ENCODE measurements at places on chromosomes 11 and 22.

GRCh38 chr11:96875712-96876111, 485.9 kb downstream of the JRKL start:
- no peak for DNase-seq

DNA sequence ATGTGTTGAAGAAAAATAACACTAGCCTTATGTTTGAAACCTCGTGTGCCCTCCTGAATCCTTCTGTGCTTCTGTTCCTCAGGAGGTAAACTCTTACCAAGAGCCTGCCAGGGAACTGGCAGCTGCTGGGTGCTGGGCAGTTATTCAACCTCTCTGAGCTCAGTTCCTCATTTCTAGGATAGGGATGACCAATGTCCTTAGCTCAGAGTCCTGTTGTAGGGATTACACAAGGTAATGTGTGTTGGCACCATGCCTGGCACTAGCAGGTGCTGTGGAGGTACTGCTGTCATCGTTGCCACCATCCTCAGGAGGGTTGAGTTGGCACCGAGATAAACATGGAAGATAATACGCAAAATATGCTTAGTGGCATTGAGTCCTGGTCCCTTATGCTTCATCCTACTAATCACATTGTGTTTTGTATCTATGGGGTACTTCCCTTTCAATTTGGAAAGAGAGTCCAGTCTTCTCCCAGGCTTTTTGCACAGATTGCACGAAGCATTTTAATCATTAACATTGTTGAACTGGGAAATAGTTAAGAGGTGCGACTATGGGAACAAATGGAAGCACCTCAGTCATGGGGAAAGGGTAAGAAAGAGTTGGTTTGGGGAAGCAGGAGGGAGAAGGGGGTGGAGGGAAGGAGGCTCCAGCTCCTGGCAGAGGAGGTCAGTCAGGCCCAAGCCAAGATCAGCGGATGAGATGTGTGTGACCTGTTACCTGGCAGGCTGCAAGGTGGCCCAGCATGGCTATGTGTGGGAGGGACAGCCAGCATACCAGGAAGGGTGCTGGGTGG, 56.7 kb downstream of the CABIN1 start:
- DNase-seq = peak; percentile 15

- DNase-seq = no peak
These were observed 20.1 kb downstream of the RSF1 start for GRCh38 chr11:77800449-77800848.

DNA sequence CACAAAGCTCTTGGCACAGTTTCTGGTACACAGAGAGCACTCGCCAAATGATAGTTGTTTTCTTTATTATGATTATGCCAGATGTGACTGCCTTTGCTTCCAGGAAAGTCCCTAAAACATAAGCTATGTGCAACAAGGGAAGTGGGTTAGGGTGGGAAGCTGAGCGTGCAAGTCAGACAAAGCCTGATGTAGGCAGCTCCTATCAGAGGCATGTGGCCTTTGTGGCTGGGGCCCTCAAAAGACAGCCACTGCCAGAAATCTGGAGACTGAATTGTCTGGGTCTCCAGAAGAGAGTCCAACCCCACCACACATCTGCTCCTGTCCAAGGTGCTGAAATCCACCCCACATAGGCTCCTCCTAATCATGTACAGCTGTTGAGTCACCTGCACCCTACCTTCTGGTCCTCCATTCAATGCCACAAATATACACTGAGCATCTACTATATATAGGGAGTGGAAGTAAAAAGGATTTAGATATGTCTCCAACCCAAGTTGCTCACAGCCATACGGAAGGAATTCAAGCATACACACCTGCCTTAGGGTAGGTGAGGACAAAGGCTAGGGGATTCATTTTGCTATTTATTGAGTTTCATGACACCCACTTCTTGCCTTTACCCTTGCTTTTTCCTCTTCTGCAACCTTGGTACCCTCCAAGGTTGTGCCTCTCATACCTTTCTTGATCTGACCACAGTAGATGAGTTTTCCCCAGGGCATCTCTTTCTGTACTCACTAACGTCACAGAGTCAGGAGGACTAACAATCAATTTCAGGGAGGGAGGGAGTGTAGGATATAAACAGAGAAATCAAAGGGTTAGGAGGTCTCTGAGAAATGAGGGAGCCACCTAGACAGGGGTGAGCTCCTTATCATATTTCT, 12.4 kb downstream of the SEC14L3 start:
- peak; percentile 52 for DNase-seq

DNA sequence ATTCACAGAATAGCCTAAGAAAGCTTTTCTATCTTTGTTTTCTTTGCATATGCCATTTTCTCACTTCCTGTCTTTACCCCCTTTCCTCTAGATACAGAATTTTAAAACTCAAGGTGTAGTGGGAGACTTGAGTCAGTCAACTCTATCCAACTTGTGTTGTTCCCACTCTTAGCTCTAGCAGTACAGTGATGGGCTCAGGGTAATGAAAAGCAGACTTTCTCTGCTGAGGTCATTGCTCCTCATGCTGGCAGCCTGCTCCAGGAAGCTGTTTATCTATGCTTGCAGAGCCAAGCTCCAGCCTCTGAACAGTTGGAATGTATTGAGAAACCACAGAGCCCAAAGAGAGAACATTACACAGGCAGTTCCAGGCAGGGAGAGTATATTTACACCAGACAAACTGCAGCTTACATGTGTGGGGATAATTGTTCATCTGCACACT, 68.1 kb downstream of the CSTPP1 start:
- no peak for DNase-seq

- peak; percentile 44 for DNase-seq
These were observed 2.3 kb upstream of the TYMP start for GRCh38 chr22:50531962-50532674.

DNA sequence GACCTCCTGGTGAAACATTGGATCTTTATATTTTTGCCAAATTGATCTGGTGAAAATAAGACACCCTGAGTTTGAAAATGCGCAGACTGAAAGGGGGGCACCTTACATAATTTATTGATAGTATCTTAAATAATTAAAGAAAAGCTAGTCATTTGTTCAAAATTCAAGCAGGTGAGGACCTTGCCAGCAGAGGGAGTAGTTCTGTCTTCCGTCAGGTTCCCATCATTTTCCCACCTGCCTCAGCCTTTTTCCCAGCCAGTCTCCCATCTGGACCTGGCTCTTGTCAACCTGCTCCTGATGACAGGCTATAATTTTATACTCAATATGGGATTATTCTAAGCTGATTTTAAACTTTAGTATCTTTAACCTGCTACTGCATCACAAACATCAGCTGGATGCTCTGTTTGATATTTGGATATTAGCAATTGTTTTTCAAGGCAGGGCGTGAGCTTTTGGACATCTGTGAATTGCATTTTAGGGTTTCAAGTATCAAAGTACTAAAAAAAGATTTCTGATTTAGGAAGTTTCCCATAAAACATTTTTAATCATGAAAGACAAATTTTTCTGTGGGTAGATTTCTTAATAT, 132.0 kb downstream of the ELP4 start:
- no peak for DNase-seq

- no peak for DNase-seq
These were observed 19.6 kb downstream of the DAGLA start for GRCh38 chr11:61699737-61700160.

- no peak for DNase-seq
These were observed 85.2 kb downstream of the INTS4 start for GRCh38 chr11:77909277-77909676.

DNA sequence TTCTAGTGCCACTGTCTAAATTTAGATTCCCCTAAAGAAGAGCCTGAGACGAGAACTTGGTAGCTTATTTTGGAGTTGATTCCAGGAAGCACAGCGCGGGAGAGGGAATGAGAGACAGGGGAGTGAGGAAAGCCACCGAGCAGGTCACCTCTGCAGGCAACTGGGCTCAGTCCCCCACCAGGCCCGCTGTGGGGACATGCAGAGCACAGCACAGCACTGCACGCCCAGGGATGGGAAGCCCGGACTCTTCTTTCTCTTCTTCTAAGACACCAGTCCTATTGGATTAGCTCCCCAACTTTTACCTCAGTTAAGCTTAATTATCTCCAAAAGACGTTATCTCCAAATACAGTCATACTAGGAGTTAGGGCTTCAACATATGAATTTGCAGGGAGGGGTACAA, 28.7 kb downstream of the RBX1 start:
- DNase-seq = no peak

- DNase-seq = no peak
These were observed 86.4 kb upstream of the PICALM start for GRCh38 chr11:86155200-86155844.

DNA sequence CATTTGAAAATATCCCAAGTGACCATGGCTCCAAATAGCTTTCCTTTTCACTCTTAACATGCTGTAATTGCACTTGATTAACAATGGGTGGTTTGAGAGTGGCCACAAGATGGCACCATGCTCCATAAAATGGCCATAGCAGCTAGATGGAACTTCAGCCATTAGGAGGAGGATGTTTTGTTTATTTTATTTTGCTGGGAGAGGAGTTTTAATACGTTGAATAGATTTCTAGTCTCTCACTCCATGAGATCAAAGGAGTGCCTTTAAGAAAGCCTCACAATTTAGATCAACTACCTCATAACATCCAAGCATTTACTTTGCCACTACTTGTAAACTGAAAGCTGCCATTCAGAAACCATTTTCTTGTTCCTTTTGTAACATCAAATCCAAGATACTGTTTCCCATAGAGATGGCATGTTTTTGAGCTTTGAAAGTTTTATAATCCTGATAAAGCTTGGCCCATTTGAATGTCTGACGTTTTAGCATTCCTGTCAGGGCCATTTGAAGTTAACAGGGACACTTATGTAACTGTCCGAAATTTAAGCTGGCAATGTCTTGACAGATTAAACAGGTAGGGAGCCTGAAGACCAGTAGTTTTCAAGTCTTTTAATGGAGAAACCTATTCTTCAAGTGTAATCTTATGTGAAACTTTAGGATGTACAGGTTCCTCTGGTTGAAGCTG, 4.7 kb downstream of the FEN1 start:
- DNase-seq = peak; percentile 90

DNA sequence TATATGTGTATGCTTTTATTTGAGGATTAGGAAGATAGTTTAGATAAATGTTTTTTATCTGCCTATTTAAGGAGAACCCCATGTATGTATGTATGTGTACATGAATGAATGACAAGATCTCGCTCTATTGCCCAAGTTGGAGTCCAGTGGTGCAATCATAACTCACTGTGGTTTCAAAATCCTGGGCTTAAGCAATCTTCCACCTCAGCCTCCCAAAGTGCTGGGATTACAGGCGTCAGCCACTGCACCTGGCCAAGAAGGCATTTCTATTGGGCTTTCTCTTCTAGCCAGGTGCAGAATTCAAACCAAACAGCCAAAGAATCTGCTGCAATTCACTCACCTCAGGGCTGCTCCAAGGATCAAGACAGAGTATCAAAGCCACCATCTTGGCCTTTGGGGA, 25.5 kb upstream of the DGKZ start:
- DNase-seq = peak; percentile 94

DNA sequence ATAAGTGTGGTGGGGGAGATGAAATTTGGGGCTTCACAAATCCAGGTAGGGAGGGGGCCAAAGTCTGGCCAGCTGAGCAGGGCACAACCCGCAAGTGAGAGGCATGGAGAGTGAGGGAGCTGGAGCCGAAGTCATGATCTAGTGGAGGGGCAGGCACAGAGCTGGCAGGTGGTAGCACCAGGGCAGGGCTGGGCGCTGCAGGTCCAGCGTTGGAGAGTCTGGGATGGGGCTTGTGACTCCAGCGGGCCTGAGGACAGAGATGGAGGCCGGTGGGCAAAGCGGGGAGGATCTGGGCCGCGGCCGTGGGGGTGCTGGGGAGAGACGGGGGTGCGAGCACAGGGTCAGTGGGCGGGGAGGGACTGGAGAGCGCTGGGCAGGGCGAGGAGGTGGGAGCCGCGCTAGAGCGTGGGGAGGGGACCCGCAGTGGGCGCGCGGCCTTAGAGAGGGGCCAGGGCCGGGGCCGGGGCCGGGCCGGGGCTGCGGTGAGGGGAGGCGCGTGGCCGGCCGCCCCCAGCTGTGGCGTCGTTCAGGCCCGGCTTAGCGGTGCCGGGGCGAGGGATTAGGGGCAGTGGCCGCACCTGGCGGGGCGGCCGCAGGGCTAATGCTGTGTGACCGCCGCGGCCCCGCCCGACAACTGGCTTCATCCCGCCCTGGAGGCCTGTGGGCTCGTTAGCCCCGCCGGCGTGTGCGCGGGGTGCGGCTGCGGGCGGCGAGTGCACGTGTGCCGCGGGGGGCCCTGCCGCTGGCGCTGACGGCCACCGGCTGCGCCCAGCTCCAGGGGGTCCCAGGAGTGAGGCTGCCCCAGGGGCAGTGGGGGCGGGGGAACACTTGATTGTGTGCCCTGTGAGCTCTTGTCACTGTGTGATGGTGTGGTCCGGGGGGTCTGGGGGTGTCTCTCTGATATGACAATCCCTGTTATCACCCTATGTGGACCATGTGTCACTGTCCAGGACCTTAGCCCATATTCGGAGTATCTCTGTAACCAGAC, 23.6 kb upstream of the MYOD1 start:
- no peak for DNase-seq

DNA sequence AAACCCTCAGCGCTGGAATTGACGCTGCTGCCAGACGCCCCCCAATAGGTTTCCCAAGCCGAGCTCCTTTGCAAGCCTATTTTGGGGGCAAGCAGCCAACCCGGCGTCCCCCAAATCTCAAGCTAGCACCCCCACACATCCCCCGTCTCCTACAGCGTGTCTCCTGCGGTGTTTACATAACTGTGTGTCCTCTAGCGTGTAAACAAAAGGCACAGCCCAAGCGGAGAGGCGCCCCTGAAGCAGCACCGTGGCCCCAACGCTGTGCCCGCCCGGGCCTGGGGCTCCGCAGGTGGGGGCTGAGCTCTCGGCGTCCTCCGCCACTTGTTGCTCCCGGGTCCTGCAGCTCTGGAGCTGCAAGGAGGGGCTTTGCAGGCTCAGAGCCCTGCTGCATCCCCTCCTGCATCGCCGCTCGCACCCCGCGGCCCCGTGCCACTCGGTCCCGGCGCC, 1.6 kb downstream of the CADM1 start:
- no peak for DNase-seq

- no peak for DNase-seq
These were observed 53.6 kb upstream of the VSTM5 start for GRCh38 chr11:93903989-93904388.

DNA sequence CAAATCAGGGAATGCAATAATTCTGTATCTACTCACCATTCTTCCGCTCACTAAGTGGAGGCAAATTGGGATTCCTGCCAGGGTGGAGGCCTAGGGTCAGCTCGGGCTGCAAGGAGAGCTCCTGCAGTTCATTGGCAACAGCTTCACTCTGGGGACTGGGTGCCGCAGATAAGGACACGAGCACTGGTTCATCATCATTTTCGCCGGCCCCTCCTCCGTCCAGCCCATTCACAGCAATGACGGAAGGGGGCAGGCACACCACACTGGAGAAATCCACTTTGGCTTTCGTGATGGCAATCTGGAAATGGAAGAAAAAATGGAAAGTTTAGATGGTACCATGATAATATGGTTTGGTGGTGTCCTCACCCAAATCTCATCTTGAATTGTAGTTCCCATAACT, 84.4 kb downstream of the MRTFA start:
- DNase-seq = no peak

DNA sequence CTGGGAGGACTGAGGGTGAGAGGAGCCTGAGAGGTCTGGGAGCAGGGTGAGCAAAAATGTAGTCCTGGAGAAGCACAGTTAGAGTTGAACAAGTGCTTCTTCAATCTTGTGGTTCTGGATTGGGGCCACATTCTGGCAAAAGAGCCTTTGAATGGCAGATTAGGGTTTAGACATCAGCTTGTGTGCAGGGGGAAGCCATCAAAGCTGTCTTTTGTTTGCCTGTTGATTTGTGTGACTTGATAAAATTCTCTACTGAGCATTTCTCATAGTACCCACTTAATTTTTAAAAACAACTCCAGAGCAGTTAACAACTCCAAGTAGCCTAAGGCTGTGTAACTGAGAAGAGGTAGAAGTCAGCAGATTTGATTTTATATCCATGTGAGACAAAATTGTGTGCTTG, 166.2 kb downstream of the FAT3 start:
- DNase-seq = no peak
